ENCODE measurements at places on chromosomes 11 and 22.

GRCh38 chr22:46586531-46587011, 33.6 kb upstream of the GRAMD4 start:
- no peak for DNase-seq

GRCh38 chr11:75313513-75314272, 37.8 kb downstream of the ARRB1 start:
- no peak for DNase-seq

DNA sequence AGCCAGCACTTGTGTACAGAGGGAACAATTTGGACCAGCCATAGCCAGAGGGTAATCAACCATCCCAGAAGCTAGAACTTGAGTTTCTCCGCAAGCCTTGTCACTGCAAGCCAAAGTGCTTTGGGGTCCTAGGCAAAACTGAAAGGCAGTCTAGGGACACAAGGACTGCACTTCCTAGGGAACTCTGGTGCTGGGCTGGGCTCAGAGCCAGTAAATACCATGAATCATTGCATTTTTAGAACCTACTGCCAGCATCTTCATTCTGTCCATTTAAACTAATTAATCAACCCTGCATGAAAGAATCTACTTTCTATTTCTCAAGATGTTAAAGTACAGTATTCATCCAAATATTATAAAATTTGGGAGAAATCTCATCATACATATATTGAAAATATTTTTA, 20.0 kb downstream of the PATE3 start:
- DNase-seq: no peak

- peak; percentile 93 for DNase-seq
These were observed 585 bp upstream of the NEAT1 start for GRCh38 chr11:65421794-65422632.
